ENCODE measurements at places on chromosomes 4 and X.

- DNase-seq = no peak
Measured at GRCh38 chrX:154441984-154442707, 1.8 kb upstream of the FAM50A start.

- DNase-seq = no peak
Measured at GRCh38 chr4:166957451-166957850, 276.8 kb downstream of the SPOCK3 start.

DNA sequence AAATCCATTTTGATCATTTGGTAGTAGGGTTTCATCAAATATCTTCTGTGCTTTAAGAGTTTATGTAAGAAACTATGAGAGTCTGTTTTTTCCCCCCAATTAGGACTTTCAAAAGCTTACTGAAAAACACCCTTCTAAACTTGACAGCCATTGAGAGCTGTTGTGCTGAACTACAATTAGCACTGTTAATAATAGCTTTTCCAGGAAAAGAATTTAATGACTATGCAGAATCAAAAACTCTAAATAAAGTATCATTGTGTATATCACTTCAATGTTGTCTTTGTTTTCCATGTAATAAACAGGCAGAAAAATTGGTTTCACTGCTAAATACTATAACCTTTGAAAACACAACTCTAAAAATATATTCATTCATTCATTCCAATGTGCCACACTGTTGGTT lies 121.4 kb upstream of the PDE5A start:
- DNase-seq = no peak

DNA sequence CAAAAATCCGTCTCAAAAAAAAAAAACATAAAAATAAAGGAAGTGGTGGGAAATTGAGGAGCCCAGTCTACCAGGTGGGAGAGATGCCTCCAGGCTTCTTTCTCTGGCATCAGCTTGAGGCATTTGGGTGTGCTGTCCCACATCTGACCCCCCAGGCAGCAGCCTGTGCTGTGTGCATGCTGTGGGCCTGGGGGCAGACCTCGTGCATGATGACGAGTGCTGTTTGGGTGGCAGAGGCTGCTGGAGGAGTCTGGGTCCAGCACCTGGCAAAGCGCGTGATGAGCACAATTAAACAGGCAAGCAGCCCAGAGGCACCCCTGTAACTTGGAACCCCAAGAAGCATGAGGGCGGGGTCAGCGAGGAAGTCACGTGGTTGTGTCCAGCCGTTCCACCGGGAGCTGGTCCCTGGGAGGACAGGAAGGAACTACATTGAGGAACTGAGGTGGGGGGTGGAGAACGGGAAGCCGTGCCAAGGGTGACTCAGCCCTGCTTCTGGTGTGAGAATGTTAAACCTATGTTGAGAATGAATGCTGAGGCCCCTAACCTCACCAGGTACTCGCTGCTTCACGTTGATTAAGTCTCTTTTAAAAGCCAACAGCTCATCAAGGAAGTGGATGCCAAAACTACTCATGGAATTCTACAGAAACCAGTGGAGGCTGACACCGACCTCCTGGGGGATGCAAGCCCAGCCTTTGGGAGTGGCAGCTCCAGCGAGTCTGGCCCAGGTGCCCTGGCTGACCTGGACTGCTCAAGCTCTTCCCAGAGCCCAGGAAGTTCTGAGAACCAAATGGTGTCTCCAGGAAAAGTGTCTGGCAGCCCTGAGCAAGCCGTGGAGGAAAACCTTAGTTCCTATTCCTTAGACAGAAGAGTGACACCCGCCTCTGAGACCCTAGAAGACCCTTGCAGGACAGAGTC lies 6.1 kb downstream of the TACC3 start:
- DNase-seq = no peak

DNA sequence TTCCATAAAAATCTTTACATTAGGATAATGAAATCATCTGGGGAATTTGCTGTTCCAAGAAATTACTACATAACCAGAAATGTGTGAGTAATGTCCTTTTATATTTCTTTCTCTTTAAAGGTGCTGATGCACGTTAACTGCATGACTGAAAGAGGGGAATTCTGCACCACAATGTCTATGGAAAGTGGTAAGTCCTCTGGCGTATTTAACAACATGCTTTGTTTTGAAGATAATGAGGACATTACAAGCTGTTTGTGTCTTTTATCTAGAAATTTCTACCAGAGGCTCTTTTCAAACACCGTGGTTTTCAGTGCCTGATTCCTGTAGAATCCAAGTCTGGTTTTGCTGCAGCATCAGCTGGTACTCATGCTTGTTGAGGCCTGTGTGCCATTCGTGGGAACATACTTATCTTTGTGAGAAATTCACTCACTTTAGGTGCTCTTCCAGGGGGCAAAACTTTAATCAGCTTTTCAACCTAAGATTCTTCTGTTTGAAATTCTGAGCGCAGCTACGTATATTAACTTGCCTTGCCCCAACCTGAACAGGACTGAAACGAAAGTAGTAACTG lies 257.2 kb downstream of the PDHA2 start:
- DNase-seq = no peak

- no peak for DNase-seq
Measured at GRCh38 chr4:176844448-176844847, 51.7 kb upstream of the VEGFC start.

DNA sequence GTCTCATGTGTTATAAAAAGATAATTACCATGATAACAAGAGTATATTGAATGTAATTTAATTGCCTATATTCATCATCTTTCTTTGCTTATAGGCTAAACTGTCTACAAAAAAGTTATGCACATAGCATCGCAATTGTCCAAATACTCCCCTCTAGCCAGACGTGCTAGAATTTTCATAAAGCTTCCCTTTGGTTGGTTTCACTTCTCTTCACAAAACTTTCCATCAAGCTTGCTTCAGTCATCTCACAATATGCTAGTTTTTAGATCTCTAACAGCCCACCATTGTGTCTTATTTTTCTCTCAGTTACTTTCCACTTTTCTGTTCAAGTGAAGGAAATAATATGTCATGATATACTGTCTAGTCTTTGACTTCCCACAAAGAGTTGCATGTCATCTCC lies 448.3 kb upstream of the SPANXN1 start:
- no peak for DNase-seq

DNA sequence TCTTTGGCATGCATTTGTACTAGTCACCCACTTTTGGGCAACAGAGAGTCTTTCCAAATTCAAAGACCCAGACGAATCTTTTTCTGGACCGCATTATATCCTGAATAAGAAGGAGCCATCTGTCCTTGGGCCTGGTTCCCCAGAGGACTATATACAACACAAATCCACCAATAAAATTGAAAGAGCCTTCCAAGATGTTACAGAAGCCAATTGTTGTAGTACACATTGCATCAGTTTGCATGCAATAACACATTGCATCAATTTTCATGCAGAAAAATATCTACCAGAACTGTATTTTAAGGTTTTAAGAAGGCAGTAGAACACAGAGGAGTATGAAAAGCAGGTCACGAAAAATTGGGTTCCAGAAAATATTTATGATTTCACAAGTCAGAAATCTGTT lies 203.2 kb downstream of the HTR2C start:
- no peak for DNase-seq

DNA sequence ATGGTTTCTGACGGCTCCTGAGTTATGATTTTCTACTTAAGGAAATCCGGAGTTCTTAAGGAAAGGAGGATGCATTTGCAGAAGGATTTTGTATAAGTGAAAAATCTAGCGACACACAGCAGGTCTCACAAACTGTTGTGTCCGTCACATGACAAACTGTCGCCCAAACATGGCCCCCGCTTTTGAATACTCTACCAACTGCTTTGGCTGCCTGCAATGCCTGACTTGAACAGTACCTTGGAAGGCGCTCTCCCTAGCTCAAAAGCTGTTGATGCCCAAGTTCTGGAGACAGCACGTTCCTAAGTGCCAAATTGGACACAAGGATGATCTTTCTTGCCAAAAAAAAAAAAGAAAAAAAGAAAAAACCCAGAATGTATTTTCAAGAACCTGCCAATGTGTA lies 103.2 kb downstream of the ENPP6 start:
- no peak for DNase-seq

DNA sequence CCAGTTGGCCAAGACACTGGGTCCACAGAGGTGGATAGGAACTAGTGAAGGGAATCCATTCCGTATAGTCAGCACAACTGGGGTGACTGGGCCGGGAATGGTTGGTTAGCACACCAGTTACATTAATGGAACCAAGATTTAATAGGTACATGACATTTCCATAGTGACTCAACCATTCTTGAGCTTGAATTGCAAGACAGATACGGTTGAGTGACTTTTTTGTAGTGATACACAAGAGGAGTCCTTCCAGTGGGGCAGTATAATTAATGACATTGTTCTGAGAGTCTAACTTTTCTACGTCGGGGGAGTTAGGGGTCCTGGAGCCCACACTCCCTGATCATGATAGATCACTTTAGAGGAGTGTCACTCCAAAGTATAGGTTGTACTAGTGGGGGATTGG lies 211.6 kb upstream of the CXCL13 start:
- no peak for DNase-seq

DNA sequence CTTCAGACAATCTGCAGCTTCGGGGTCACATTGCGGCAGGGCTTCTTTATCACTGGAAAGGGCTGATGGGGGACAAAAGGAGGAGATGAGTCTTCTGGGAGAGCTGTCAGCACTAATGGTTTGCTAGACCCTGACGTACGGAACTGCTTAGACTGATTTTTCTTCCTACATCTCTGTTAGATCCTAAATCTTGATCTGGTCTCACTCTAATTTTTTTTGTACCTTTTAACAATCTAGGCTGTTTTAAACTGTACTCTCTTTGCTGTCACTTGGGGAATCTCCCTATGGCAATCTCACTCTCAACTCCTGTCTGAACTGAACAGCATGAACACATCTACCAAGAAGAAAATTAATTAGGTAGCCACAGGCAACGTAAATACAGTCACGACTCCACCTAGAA lies 120.1 kb downstream of the SNCA start:
- DNase-seq = no peak

GRCh38 chr4:22237155-22237751 lies 278.6 kb downstream of the ADGRA3 start:
- peak; percentile 8 for DNase-seq

DNA sequence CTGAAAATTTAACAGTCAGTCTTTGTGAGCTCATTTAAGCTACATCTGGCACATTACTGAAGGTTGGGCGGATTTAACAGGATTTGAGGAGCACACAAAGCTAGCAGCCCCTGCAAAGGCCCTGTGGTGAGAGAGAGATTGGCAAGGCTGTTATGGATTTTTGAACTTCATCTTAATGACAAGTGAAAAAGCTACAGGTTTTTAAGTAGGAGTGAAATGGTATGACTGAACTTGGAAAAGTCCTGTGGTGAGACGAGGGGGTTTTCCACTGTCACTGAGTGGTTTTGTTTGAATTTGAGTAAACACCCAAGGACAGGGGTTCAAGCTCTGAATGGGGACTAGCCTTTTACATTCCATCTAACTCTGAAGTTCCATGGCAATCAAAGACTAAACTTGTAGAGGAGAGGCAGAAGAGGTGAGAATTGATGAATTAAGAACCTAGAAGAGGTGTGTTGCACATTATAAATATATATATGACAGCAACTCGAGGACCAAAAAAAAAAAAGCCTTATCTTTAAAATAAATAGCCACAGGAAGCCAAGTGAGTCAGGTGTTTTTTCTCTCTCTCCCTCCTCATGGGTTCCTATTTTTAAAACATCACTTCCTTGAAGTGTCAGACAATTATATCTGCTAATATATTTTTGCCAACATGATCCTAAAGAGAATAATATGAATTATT lies 47.8 kb upstream of the CLNK start:
- no peak for DNase-seq

GRCh38 chrX:66020631-66021334 lies 19.1 kb downstream of the VSIG4 start:
- DNase-seq = no peak

DNA sequence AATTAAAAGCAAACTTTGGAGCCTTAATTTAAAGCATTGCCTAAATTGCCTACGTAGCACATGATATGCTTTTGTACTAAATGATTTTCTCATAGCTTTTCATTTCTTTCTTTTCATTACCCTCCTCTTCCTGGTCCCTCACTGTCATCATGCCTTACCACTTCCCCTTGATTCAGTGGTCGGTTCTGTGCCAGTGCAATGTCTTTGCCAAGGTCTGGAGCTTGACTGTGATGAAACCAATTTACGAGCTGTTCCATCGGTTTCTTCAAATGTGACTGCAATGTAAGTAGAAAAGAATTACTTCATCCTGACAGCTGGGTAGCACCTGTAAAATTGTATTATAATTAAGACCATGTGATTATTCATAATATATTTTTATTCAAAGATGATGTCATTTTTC lies 72.5 kb downstream of the C4orf46 start:
- no peak for DNase-seq

DNA sequence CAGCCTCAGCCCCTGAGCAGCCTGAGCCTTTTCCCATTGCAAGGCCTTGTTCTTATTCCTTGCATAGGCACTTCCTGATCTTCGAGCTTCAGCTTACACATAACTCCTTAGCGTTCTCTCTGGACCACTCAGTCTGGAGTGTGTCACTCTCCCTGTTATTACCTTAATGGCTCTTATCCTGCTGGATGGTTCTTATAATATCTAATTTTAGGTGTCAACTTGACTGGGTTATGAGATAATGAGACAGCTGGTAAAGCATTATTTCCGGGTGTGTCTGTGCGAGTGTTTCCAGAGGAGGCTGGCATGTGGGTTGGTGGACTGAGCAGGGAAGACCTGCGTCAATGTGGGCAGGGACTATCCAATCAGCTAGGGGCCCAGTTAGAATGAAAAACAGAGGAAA lies 75.7 kb downstream of the HAUS3 start:
- DNase-seq = no peak

DNA sequence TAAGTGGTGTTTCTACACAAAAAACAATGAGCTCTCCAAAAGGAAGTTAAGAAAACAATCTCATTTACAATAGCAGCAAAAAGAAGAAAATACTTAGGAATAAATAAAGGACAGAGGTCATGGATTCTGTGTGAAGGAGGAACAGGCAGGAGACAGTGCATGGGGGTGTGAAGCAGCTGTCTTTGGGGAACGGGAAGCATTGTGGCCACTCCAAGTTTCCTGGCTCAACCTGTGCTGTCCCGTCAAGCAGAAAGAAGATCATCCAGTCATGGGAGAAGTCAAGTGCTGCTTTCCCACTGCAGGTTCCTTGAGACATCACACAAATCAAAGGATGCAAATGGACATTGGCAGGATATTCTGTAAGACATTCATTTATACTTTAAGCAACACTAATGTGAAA lies 66.1 kb upstream of the MAML3 start:
- no peak for DNase-seq

DNA sequence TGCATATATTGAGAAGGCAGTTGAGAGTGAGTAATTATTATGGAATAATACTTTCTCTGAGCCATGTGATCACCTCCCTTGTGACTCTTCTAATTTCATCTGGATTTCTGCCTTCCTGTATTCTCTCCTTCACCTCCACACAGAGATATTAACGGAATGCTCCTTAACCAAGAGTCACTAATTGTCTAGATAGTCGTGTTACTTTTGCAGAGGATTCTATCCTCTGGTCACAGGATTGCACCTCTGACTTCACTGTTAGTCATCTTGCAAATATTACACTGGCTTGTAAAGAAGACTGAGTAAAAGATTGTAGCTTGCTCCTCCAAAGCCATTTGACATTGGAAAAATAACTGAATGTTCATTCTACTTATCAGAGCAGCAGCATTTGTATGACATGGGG lies 160.9 kb downstream of the SH2D1A start:
- DNase-seq = no peak

- no peak for DNase-seq
Measured at GRCh38 chr4:140298001-140298400, 75.4 kb upstream of the SCOC start.
